ENCODE measurements at places on chromosomes 2 and 18.
A peak's percentile ranks its signal among the peaks of the same experiment; 100 is the strongest.

GRCh38 chr2:40220177-40220925 lies 231.5 kb downstream of the SLC8A1 start:
- DNase-seq, result no peak

GRCh38 chr2:136328207-136328795 lies 210.4 kb upstream of the CXCR4 start:
- no peak for DNase-seq

- DNase-seq, result no peak
These were observed 426.3 kb upstream of the ST6GAL2 start for GRCh38 chr2:107312240-107312639.

- DNase-seq, result no peak
These were observed 153.7 kb downstream of the TPGS2 start for GRCh38 chr18:36675076-36675475.

GRCh38 chr2:159131914-159132281 lies 154.6 kb downstream of the WDSUB1 start:
- DNase-seq, result peak; percentile 54

GRCh38 chr2:196117214-196117705 lies 48.6 kb upstream of the DNAH7 start:
- no peak for DNase-seq

DNA sequence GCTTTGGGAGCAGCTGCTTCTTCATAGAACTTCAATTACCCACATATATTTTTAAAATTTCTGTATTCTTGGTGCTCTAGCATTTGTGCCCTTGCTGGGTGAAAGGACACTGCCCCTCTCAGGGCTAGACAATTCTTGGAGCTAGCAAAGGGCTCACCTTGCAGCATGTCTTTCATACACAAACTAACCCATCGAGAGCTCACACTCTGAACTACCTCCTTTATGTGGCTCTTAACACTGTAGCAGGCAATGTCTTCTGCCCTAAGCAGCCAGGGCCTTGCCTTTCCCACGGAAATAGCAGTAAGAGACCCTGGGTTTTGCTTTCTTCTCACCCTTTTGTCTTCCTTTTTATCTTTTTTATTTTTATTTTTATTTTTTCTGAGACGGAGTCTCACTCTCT lies 234.0 kb downstream of the ACTR3 start:
- DNase-seq, result no peak

DNA sequence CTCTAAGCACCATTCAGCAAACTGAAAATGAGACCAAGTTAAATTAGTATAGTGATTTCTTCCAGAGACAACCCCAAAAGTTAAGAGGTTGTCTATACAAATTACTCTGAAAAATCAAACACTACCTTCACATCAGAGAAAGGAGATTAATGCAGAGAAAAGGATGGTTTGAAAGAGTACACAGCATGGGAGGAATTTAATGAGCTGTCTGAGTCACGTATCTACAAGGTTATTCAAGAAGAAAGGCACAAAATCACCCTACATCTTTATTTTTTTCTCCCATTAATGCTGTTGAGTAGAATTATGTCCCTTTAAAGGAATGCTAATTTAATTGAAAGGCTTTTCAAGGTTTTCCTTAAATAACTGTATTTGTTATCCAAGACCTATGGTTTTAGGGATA lies 41.1 kb downstream of the LANCL1 start:
- DNase-seq, result no peak

GRCh38 chr2:14654835-14655282 lies 22.3 kb downstream of the LRATD1 start:
- no peak for DNase-seq

- no peak for DNase-seq
These were observed 114.5 kb downstream of the METTL8 start for GRCh38 chr2:171319164-171319810.

DNA sequence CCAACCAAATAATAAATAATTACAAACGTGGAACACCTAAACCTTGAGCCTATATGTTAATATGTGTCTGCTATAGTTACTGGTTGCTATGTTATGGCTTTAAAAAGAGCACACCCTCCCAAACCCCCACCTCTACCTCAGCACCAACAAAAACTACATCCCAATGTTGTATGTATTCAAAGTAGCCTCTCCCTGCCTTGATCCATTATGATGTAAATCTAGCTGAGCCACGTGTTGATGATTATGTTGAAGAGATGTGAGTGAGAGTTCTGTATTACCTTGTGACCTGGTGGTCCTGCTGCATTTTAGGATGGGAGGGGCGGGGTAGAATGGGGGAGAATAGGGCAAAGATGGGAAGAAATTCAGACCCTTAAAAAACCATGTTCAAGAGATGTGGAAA lies 4.8 kb downstream of the MFSD6 start:
- DNase-seq, result no peak

GRCh38 chr2:153495725-153496124 lies 17.2 kb upstream of the RPRM start:
- no peak for DNase-seq

- no peak for DNase-seq
These were observed 57.6 kb downstream of the PXDN start for GRCh38 chr2:1686784-1687105.

DNA sequence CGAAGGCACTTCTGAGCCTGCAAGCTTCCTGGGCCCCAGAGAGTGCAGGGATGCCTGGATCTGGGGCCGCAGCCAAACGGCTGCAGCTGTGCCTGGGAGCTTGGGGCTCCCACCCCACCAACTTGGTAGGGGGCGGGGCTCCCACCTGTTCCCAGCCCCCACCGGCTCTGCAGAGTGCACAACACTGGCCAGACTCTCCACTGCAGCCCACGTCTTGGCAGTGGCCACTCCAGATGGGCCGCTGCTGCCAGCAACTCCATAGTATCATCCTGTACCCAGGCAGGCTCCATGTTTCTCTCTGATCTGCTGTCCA lies 9.9 kb downstream of the DYSF start:
- no peak for DNase-seq

GRCh38 chr18:46899274-46899948 lies 17.9 kb downstream of the PIAS2 start:
- no peak for DNase-seq

- no peak for DNase-seq
These were observed 68.8 kb downstream of the MAPRE2 start for GRCh38 chr18:35110059-35110458.

- DNase-seq, result no peak
These were observed 50.1 kb downstream of the UBR3 start for GRCh38 chr2:169877398-169877797.

DNA sequence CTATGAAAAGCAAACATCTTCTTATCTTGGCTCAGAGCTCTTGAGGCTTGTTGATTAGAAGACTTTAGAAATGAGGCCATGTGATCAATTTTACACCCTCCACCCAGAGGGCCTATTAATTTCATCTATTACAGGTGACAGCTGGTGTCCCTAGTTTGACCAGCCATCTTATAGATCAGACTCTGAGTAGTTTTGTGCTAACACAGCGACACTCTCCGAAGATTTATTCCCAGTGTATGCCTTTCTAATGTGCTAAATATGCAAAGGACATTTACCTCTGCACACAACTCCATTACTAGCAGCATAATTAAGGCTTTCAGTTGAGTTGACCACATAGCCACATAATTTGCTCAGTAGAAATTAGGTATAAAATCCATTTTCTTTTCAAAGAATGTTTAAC lies 2.6 kb upstream of the RFX8 start:
- DNase-seq, result no peak

- no peak for DNase-seq
These were observed 6.5 kb downstream of the KCNJ3 start for GRCh38 chr2:154704991-154705390.

DNA sequence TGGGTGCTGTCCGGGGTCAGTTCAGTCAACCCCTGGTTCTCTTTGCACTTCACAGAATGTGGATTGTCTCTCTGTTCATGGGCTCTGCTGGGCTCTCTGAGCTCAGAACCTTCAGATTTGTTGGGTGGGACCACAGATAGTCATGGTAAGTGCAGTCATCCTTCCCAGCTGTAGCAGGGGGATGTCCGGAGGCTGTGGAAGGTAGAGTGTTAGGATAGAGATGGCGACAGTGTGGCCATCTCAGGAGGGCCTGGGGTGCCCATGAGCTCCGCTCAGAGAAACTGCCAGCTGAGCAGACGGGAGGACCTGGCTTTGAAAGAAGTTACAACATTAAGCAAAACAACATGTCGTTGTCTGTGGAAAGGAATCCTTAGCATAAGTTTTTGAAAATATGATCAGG lies 149.8 kb downstream of the FAM210A start:
- DNase-seq, result no peak

DNA sequence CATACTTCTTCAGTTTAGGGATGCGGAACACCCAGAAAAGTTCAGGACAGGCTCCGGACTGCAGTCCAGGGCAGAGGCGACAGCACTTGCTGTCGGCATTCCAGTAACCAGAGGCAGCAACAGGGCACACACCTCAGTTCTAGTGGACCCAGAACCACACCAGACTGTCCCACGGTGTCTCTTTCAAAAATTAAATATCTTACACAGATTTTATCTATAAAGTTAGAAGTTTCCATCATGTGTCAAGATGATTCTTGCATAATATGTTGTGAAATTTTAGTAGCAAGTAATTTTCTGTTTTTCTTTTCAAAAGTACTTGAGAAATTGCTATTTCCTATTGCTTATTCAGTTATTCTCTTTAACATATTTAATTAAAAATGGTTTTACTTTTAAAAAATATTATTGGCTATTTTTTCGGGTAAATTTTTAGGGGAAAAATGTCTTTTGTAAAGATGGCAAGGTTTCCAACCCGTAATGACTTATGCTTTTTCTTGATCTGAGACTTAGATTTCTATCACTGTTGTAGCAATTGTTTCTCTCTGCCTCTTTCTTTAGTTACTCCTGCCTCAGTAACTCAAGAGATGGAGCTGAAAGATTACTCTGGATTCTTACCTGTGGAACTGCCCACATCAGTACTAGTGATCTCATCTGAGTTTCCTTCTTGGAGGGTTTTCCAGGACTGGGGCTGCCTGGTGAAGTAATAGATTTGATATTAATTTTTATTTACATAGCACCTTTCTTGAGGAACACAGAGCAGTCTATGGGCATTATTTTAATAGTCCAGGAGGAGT lies 182.7 kb downstream of the LTBP1 start:
- no peak for DNase-seq

- DNase-seq, result no peak
These were observed 95.7 kb downstream of the CMPK2 start for GRCh38 chr2:6770006-6770405.

- DNase-seq, result no peak
These were observed 71.5 kb downstream of the THADA start for GRCh38 chr2:43524177-43524965.

DNA sequence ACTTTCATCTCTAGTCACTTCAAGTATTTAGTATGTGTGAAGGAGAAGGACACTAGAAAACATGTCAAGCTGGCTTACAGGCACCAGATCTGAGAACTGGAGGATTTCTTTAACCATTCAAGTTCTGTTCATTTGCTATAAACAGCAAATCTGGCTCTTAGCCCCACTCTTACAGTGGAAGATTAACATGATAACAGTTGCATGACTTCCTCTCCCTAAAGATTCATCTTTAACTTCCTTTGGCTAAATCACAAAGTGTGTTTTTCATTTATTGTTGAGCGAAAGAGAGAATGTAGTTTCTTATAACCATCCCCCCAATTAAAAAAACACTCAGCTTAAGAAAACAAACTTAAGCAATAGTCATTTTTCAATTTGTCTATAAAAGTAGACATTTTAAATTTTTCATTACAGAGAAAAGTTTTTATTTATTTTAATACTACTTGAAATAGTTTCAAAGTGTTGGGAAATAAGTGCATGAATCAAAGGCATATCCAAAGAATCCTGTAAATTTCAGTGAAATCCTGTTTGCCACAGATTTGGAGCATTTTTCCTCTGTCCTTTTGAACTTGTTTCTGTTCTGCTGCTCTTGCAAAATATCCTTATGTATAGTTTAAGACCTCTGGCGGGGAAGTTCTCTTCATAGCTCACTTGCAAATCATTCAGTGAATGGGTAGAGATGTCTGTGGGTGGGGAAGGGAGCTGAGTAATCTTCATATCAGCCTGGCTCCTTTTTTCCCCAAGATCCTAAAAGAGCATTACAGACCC lies 241.0 kb upstream of the RBBP8 start:
- peak; percentile 88 for DNase-seq

DNA sequence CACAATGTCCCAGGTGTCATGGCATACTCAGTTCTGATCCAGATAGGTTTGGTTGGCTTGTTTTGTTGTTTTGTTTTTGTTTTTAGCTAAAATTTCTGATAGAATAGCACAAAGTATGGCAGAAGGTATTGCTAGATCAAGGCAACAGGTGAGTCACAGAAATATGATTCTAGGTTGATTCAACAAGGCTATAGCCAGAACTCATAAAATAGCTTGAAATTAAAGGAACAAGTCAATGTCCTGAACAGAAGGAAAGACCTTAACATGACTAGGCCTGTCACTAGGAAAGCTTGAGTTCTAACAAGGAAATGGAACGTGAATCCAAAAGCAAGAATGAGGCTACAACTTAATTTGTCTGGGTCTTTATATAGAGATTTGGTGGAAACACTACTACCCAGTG lies 157.1 kb downstream of the GALNT3 start:
- no peak for DNase-seq

GRCh38 chr2:241808721-241809382 lies at the start of gene NEU4:
Gene NEU4 (plus strand): TSS chr2:241809193. CDS start chr2:241814485, 5,292 bp downstream.
- no peak for DNase-seq

DNA sequence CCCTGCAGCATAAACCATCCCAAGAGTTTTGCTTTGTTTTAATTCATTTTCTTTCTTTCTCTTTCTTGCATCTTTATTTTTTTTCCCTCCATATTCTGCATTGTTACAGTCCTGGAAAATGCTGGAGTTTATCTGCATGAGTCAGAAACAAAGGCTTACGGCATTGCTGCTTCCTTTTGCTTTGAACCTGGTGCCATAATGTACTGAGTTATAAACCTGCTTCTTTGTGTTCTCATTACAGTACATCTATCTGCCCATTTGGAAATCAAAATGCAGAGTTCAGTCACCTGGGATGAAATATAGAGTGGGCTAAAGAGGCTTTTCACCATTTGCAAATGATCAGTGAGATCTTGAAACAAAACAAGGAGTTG lies 1009.2 kb upstream of the FANCL start:
- DNase-seq, result no peak

DNA sequence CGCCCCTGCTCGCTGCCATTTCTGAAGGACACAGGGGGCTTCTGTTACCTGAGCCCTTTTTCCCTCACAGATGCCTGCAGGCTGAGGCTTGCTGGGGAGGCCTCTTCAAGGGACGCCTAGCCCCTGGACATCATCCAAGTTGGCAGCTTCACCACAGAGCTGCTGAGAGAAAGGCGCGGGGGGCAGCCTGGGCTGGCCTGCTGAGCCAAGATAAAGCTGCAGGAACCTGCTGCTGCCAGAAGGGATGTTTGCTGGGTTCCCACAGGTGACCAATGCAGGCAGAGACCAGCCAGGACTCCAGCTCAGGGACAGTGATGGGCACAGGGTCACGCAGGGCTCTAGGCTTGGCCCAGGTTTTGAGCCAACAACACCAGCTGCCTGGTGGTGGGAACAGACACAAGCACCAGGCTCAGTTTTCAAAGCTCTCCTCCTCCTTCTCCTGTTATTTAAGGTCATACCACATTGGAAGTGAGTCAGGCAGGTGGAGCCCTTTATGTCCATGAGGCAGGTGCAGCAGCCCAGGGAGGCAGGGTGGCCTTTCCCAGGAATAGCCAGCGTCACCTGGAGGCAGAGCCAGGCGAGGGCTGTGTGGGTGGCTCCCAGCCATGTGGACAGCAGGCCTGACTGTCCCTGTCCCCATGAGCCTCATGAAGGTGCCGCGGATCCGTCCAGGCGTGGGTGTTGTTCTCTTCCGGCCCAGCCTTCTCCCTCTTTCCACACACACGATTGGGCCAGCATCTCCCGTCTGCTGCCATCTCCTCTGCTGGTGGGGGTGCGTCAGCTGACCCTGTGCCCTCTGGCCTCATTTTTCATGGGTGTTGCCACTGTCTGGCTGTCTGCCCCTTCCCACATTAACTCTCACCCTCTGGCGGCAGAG lies 515.5 kb upstream of the MYT1L start:
- no peak for DNase-seq

Measured in AG09319 (cell line).